Foreskin keratinocyte (primary cell): ENCODE measurements at places on chromosomes 13 and 19.

GRCh38 chr19:41156207-41156606, 36.8 kb upstream of the CYP2S1 start:
- no peak for DNase-seq

- peak; percentile 45 for DNase-seq
Observed at GRCh38 chr13:76667551-76667950, 218.7 kb downstream of the KCTD12 start.

DNA sequence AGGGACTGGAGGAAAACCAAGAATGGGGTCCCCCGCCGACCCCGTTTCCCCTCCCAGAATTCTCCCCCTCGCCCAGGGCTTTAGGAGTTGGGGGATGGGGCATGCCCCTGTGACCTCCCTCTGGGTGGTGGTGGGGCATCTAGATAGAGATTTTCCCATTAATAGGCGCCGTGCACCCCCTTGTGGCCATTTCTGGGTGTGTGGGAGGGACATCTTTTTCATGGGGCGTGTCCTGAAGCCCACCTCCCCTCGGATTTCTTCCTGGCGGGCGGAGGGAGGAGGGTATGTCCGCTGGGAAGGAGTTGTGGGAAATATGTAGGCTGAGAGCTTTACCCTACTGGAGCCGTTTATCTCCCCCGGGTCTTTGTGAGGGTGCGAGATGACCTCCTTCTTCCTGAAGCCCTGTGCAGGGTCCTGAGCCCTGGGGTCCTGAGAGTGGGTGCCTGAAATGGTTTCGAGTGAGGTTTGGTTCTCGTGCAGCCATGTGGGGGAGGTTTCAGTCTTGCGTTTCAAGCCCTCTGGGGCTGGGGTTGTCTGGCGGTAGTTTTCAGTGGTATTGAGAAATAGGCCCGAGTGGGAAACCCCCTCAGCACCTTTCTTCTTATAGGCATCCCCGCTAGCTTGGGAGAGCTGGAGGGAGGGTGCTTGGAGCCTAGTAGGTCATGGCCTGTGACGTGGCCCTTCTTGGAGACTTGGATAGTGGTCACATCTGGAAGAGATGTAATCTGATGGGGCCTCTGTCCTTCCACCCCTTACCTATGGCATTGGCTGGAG, 1.0 kb downstream of the PRMT1 start:
- DNase-seq: peak; percentile 37

- no peak for DNase-seq
Observed at GRCh38 chr13:44818428-44818827, 170.8 kb downstream of the NUFIP1 start.

DNA sequence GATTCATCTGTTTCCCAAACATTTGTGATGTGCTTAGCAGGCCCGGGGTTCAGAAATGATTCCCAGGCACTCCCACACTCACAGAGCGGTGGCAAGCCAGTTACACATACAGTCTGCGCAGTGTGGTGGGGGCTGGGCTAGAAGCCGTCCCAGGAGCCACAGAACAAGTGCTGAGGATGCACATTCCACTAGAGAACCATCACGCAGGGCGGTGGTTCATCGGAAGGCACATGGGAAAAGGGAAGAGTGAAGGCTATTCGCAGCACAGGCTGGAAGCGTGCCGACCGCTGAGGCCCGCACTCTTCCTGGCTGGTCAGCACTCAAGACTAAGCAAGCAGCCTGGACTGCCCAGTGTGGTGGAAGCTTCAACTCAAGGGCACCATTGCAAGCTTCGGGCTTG, 126.3 kb upstream of the SLC7A1 start:
- no peak for DNase-seq

DNA sequence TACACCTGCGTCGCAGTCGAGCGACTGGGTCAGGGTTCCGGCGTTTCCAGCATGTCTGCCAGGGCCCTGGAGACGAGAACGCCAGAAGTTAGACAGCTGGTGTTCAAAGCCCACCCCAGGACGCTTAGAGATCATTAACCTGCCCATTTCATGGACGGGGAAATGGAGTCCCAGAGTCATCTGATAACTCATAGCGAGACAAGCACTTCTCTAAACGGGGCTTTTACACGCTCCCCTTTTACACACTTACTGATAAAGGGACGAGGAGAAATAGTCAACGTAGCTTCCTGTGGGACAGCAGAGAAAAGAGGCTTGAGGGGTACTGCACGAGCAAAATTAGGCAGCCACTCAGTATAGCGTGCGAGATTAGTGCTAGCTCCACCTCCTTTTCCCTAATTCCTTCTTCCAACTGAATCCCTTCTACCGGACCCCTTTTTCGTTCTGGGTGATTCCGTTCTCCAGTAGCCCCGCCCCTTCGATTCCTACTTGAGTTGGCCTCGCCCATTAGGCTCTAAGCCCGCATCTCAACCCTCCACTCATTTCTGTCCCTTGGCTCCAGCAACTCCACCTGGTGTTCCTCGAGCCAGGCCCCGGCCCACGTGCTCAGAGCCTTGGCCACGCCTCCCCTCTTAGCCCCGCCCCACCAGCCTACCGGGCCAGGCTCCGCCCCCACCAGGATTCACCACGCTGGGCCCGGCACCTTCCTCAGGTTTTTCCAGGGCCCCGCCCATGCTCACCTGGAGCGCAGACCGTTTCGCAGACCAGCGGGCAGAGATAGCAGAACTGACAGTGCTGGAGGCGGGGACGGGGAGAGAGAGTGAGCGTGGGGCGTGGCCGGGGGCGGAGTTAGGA, 3.7 kb downstream of the HRC start:
- DNase-seq: peak; percentile 85

- DNase-seq: peak; percentile 64
Observed at GRCh38 chr13:32323912-32324311, 8.6 kb downstream of the BRCA2 start.

DNA sequence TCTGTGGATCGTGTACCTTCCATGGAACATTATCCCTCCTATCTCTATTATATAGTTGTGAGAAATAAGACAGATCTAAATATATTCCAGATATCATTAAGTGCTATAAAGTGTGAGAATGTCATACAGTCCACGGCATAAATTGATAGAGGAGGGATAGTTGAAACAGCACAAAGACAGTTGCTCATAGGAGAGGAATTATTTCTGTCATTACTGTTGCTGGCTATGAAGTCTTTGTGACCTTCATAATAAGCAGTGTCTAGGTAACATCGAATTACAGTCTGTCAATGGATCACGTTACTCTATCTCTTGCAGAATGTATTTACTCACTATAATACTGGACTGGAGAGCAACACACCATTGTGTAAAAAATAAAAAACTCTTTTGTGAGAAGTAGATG, 671.5 kb upstream of the PCDH20 start:
- DNase-seq: no peak

- peak; percentile 84 for DNase-seq
Observed at GRCh38 chr19:42989851-42990250, 36.4 kb downstream of the PSG11 start.

DNA sequence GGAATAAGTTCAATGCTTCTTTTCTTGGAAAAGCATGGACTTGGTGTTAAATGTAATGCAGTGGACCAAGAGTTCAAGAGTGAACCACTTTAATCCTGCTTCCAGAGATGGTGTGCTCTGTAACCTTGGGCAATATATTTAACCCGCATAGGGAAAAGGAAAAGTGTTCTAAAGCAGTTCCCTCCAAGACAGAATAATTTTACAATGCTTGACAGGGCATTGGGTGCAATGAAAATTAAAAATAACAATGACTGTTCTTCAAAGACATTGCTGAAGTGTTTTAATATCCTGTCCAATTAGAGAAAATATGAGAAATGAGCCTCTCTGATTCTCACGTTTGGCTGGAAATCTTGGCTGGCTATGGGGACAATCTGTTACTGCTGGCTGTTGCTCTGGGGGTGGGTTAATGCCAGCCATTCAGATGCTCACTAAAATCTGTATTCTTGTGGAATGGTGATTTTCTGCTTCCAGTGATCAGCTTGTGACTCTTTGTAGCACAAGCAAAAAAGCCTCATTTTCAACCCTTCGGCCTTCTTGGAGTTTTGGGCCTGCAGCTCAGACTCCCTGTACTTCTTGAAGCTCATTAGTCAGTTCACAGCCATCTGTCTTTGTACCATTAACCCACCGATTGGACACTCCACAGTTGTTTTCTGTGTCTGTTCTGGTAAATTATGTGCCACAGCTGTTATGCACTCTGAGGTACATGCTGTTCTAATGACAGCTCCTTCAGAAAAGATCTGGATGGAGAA, 310.6 kb downstream of the LMO7 start:
- no peak for DNase-seq

GRCh38 chr13:50071379-50071778, 56.1 kb downstream of the KCNRG start:
- no peak for DNase-seq

DNA sequence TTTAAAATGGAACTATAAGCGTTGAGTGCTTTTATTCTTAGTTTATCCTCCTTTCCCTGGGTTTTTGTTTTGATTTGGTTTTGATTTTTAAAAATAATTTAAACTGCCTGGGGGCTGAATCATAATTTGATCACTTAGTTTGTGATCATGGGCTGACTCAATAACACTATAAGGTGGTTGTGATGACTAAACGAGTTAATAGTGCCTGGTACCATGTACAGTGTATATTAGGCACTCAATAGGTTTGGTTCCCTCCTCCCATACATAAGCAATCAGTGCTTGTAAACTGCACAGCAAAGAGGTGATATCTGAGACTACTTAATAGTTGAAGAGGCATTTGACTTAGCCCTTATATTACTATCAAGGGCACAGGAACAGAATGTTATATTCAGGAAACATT, 200.9 kb upstream of the RFC3 start:
- DNase-seq: no peak

DNA sequence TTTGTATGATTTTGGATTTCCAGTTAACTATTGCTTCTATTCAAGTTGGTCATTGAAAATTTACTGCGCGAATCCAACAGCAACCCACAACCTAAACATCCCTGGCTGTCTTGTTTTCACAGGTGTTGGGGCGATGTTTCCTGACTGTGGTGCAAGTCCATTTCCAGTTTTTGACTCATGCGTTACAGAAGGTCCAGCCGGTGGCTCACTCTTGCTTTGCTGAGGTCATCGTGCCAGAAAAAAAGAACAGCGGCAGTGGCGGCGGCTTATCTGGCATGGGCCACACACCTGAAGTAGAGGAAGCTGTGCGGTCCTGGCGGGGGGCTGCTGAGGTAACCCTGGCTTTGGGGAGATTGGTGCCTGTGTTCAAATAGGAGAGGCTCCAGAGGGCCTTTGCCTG, 45.2 kb upstream of the GPI start:
- no peak for DNase-seq

DNA sequence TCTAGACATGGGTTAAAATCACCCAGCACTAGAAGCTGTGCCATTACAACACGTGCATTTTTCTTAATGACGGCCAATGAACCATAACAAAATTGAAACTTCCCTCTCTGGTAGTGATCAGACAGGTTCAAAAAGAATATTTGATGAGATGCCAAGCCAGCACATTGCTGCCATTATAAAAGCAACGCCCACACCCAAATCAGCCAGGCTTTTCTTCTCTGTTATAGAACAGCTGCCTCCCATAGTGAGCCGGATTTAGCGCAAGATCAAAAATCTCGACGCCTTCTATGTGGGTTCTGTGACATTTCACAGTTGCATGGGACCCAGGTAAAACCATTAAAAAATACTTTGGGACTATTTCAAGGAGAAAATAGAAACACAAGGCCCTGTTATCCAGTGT, 1158.0 kb downstream of the EFNB2 start:
- no peak for DNase-seq

DNA sequence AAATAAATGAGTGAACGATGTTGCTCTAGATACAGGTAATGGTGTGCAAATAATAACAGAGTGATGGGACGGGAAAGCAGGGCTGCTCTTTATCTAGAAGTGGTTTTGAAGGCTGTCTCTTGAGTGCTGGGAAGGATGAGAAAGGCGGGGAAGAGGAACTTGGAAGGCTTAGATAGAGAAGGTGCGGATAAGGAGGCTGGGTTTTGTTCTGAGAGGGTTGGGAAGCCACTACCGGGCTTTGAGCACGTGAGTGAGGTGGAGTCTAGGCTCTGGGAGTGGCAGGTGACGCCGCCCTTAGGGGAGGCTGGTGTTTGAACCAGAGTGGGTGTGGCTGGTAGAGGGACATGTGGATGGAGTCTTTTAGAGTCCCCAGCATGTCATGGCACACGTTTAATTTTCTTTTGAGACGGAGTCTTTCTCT, 811 bp downstream of the ARMC6 start:
- DNase-seq: peak; percentile 67

- DNase-seq: no peak
Observed at GRCh38 chr13:109790086-109790485, 3.7 kb upstream of the IRS2 start.

- no peak for DNase-seq
Observed at GRCh38 chr19:10045371-10045770, 32.1 kb downstream of the RDH8 start.

DNA sequence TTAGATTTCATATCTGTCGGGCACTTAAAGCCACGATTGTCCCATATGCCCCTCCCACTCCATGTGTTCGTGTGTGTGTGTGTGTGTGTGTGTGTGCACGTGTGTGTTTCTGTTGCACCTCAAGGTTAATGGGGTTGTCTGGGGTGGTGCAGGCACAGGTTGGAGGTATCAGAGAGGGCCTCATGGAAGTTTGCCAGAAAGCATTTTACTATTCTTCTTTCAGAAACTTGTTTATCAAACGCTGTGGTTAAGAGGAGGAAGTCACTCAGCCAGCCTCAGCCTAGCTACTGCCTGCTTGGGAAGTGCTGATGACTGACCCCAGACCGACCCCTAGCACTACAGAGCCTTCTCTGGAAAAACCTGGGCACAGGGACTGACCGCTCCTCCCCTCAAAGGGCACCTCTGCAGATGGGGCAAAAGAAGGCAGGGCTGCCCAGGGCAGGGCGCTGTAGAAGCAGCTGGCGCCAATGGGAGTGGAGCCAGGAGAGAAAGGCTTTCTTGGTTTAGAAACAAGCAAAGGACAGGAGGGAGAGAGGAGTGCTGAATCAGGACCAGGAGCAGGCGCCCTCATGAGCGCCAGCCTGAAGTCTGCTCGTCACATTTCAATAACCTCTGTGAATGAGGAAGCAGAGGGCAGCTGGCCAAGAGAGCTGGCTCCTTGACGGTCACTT, 3.9 kb downstream of the SIAH3 start:
- no peak for DNase-seq

GRCh38 chr19:53549340-53549739, 11.4 kb downstream of the ZNF331 start:
- DNase-seq: no peak

- no peak for DNase-seq
Observed at GRCh38 chr13:102648046-102648445, 46.8 kb downstream of the METTL21C start.

DNA sequence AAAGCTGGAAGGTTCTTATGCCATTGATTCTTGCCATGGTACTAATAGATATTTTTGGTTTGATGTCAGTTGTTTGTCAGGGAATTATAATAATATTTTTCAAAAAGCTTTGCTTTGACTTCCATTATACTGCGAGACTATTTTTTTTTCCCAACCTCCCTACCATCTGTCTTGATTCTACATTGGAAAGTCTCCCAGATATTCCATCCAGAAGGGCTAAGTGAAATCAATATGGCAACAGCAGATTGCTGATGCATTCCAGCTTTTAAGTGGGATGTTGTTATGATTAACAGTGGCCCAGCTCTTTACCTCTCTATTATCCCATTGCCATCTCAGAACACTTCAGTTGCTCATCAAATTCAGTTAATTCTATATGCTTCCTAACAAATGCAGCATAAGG, 247.4 kb downstream of the OXGR1 start:
- no peak for DNase-seq
